ENCODE measurements at places on chromosomes 6 and 20.
A peak's percentile ranks its signal among the peaks of the same experiment; 100 is the strongest.

- no peak for DNase-seq
These were observed 253.3 kb upstream of the JAG1 start for GRCh38 chr20:10927011-10927583.

DNA sequence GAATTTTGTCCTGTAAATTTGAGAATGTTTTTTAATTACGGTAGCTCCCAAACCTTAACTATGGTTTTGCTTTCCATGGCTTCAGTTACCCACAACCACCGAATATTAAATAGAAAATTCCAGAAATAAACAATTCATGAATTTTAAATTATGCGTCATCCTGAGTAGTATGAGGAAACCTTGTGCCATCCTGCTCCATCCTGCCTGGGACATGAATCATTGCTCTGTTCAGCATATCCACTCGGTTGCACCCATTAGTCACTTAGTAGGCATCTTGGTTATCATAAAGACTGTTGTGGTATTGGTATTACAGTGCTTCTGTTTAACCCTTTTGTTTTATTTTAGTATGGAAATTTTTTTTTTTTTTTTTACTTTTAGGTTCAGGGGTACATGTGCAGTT lies 39.7 kb downstream of the KCNS1 start:
- no peak for DNase-seq

- DNase-seq, result no peak
These were observed 120.6 kb downstream of the LY86 start for GRCh38 chr6:6709106-6709505.

GRCh38 chr6:113662688-113663333 lies 194.3 kb upstream of the MARCKS start:
- no peak for DNase-seq

DNA sequence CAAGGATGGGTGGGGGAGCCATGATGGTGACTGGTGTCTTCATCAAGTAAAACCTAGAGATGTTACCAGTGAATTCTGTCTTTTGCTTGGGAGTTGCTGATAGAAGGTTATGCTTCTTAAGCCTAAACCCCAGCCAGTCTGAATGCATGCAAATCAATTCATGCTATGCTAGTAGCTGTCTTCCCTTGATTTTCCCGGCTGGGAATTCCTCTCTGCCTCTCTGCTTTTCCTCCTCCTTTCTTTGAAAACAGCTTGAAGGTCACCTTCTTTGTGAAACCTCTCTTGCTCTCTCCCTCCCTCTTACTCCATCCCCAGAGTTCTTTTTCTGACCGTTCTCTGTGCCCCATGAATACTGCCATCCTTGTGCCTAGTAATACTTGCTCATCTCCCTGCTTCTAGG lies 58.9 kb downstream of the TMEM200A start:
- no peak for DNase-seq

- peak; percentile 72 for DNase-seq
These were observed 946 bp downstream of the BEND3 start for GRCh38 chr6:107114213-107114925.

- no peak for DNase-seq
These were observed 37.6 kb downstream of the BEND3 start for GRCh38 chr6:107077710-107078109.
